ENCODE measurements at places on chromosomes 2 and 18.

DNA sequence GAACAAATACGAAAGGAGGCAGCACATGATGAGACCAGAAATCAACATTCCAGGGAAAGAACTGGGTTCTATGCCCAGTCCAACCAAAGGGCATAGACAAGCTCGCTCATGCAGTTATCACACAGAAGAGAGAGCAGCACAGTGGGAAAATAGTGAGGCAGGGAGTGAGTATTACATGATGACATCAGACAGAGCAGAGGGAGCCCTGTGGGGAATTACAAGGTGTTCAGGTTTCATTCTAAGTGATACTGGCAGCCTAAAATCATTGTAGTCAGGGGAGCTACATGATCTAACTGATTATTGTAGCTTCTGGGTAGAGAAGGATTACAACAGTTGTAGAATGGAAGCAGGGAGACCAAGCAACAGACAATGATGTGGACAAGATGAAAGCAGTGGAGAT lies 658.5 kb downstream of the ARHGAP15 start:
- no peak for DNase-seq

DNA sequence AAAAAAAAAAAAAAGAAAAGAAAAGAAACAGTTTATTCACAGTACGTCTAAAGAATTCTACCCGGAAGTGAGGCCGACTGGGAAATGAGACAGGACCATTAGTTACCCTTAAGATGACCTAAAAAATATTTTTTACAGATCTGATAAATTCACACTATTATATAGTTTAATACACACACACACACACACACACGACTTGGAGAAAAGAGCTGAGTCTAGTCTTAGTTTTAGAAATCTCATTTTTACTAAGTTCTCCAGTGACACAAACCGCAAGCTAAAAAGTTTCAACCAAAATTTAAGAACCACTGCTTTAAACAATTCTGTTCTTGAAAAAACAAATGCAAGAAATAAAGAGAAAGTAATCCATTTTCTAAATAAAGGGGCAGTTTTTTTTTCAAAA lies 27.1 kb downstream of the ST3GAL5 start:
- DNase-seq: no peak

GRCh38 chr2:228841877-228842276 lies 429.2 kb downstream of the PID1 start:
- no peak for DNase-seq

GRCh38 chr2:77008853-77009252 lies 513.3 kb downstream of the LRRTM4 start:
- DNase-seq: no peak

- DNase-seq: no peak
These were observed 360.6 kb upstream of the TNP1 start for GRCh38 chr2:217220228-217221013.

GRCh38 chr18:23405636-23406035 lies 47.5 kb upstream of the RIOK3 start:
- no peak for DNase-seq

GRCh38 chr2:3403587-3404334 lies 24.3 kb downstream of the TRAPPC12 start:
- DNase-seq: no peak

DNA sequence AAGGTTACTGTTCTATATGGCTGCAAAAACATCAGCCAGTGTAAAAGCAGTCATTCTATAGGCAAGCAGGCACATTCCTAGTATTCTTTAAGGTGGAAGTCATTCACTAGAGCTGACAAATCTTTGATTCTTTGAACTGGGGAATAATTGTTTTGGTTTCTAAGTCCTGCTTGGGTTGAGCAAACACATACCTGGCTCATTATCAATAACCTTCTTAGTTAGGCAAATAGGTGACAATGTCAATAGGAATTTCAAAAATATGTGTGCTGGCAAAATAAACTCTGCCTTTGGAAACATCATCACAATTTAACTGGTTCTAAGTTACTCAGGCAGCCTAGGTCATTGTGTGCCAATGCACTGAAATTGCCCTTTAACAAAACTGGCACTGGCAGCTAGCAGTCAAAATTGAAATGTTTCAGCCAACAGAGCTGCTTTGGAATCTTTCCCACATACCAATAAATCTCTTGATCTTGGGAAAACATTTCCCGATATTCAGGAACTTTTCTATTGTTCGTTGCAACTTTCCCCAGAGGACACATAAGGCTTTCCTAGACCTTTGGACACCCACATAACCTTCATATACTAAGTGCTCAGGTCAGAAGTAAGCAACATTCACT lies 402.0 kb upstream of the MMADHC start:
- DNase-seq: no peak

DNA sequence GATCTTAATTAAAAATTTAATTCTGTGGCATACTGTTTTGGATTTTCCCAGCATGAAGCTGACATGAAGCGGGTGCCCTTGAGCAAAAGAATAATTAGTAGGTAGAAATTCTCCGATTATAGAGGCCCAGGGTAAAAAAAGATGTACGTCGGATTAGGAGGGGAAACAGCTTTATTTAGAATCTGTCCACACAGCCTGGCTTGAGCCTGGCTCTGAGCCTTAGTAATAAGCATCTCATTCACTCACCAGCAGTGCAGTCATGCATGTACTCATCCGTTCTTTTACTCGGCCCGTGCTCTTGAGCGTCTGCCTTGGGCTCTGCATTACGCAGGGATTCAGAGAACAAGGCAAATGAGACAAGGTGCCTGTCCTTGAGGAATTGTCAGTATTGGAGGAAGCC lies 219.3 kb downstream of the AGAP1 start:
- no peak for DNase-seq

DNA sequence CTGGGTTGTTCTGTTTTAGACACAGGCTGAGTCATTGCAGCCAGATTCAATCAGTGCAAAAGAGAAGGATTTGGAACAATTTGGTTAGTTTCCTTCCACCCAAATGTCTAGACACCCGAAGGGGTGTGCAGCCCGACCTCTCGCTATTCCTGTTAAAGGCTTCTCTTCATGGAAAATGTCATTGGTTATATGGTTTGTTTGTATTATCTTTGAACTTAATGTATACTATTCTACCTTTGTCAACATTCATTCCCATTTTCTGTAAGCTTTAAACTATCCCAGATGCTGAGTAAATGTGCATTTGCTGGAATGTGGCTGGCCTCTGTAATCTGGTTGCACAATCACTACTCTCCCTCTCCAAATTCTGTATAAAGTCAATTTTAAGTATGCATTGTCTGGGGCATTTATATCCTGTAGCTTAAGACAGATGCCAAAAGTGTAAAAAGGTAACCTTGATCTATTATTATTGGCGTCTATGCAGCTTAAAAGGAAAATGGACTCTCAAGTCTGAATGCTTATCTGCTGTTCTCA lies 80.4 kb upstream of the RND3 start:
- no peak for DNase-seq

GRCh38 chr18:12048827-12049175 lies 44.8 kb upstream of the ANKRD62 start:
- DNase-seq: no peak

DNA sequence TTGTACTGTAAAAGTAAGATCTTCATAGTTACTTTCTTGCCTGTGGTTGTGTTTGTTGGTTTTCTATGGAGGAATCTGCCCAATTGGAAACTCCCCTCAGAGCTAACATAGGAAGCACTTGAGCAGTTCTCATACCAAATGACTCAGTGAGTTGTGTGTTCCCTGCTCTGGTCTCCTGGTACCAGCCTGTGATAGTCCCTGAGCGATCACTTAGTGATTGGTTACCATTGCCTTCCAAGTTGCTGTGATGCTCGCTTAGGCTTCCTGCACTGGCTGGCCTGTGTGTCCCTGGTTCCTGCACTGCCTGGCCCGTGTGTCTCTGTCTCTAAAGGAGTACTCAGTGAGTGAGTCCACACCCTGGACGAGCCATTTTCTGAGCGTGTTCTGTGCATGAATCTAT lies 133.0 kb downstream of the MAP4K4 start:
- DNase-seq: no peak

DNA sequence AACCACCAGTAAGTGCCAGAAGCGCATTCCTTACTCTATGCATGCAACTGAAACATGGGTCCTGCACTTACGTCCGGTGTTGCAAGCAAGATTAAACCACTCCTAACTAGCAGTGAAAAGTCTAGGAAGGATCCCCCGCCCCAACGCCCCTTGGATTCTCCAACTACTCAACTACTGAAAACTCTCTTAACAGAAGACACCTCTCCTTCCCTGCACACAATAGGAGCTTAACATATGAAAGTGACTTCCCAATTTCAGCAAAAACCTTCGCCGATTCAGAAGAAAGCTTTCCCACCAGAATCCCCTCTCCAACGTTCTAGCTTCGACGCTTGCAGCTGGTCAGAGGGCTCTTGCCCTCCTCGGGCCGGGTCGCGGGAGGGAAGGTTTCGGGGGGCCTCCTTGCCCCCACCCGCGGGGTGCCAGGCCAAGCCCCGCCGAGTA lies 578 bp downstream of the IWS1 start:
- no peak for DNase-seq

DNA sequence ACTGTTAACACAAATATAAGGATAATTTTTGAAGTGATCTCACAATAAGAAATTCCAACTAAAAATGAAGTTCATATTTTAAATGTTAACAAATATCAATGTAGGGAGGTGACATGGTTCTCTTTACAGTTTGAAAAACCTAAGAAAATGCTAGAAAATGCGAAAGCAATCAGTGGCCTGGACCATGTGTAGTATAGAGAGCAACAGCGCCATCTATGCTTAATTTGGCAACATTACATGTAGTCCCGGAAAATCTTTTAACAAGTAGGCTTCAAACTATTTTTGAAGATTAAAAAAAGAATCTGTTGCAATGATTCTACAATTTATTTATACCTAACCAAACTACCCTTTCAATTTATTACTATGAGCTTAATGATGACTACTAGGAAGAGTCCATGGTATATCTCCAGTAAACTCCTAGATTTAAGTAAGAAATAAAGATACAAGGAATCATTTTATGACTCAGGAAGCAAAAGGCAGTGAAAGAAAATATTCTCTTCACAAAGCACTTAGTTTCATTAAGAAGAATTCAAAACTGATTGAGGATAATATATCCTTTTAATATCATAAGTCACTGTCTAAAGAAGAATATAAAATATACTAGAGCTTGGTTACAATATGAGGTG lies 33.3 kb downstream of the NDUFA10 start:
- no peak for DNase-seq

- no peak for DNase-seq
These were observed 18.9 kb downstream of the KRTCAP3 start for GRCh38 chr2:27461118-27461517.

DNA sequence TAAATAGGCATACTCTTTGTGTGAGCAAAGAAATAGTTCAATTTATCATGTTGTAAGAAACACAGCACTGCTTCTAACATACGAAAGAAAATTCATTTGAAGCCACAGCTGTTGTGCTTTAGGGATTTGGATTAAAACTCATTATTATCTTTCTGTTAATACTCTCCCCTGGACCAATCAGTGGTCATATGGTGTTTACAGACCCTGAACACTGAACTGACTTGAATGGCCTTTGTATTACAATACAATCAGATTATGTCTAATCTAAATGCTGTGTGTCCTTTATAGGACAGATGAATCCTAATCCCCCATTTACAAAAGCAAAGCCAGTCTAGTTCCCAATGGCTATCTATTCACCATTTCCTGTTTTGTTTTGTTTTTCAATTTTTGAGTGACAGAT lies 36.5 kb downstream of the ZNF385B start:
- DNase-seq: no peak

- DNase-seq: no peak
These were observed 49.0 kb upstream of the BCL2L11 start for GRCh38 chr2:111071600-111072171.

GRCh38 chr18:31104444-31104843 lies 2.2 kb upstream of the DSC2 start:
- DNase-seq: no peak

- no peak for DNase-seq
These were observed 67.2 kb downstream of the KCTD1 start for GRCh38 chr18:26480897-26481795.

DNA sequence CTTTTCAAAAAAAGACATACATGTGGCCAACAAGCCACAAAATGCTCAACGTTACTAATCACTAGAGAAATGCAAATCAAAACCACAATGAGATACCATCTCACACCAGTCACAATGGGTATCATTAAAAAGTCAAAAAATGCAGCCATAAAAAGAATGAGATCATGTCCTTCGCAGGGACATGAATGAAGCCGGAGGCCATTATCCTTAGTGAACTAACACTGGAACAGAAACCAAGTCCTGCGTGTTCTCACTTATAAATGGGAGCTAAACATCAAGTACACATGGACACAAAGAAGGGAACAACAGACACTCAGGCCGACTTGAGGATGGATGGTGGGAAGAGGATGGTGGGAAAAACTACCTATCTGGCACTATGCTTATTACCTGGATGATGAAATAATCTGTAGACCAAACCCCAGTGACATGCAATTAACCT lies 17.8 kb upstream of the ATL2 start:
- no peak for DNase-seq

- no peak for DNase-seq
These were observed 71.0 kb upstream of the CYP1B1 start for GRCh38 chr2:38146907-38147307.

- no peak for DNase-seq
These were observed 424.5 kb upstream of the SPRED2 start for GRCh38 chr2:65856928-65857327.

DNA sequence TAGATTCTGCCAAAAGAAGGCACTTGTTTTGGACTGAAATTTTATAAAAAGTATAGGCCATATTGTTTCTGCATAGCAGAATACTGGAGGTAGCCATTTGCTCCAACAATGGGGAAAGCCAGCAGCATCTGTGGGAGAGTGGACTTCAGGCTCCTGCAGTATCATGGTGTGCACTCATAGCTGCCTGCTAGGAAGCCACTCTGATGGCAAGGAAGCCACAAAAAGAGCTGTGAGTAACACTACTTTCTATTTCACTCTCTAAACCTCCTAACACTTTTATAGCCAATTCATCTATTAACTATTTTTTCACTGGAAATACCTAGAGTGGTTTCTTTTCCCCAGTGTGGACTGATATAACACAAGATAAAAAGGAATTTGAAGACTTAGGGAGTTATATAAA lies 144.4 kb upstream of the KCNJ3 start:
- no peak for DNase-seq

DNA sequence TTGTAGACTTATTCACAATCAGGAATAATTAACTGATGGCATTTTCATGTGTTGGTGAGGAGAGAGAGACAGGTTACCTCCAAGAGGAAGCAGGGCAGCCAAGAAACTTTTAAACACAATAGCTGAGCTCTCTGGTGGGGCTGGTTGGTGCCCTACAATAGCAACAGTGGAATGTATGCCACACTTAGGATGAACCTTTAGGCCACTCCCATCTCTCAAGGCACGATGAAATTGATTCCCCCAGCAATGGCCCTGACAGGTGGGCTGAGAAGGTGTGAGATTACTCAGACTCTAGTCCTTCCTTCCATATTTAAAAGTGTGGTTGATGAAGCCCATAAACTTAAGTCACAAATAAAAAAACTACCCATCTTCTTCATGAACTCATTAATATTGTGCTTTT lies 219.4 kb upstream of the CYRIA start:
- no peak for DNase-seq

DNA sequence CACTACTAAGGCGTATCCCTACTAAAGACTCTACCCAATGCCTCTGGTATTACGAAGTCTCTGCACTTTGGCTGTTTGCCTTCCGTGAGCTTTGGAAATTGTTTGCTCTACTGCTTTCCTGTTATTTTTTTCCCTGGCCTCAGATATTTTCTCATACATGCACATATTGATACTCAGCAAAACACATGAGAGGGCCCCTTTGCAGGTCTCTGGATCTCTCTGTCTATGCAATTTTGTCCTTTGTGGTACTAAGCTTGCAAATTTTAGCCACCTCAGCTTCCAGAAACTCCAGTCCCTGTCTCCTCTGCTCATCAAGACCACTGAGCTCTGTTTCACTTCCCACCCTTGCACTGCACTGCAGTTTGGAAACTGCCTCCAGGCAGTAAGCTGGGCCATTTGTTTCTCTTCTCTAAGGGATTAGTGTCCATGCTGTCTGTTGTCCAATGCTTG lies 46.6 kb downstream of the TAF1B start:
- DNase-seq: no peak

All from stimulated activated CD8-positive, alpha-beta memory T cell treated with anti-CD3 and anti-CD28 coated beads, Interleukin-4, amount 100 ng/mL, for 1 hour (primary cell).